H9 (cell line): ENCODE measurements at places on chromosomes 5 and 9.

DNA sequence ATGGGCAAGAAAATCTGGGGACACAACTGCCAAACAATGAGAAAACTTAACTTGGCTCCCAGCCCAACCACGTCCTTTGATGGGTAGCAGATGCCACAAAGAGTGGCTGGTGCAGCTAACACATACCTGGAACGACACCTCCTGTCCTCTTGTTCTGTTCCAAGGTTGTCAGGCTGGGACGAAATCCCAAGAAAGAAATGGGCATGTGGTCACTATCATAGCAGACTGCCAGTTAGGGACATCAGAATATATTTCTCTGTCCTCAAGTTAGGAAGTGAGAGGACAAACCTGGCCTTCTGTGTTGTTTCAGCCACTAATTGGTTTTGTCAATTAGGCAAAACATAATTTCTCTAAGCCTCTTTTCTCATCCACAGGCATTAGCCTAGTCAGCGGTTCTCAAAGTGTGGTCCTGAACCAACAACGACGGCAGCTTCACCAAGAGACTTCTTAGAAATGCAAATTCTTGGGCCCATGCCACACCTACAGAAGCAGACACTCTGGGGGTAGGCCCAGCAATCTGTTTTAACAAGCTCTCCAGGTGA lies 63.4 kb downstream of the RAPGEF1 start:
- DNase-seq = no peak

DNA sequence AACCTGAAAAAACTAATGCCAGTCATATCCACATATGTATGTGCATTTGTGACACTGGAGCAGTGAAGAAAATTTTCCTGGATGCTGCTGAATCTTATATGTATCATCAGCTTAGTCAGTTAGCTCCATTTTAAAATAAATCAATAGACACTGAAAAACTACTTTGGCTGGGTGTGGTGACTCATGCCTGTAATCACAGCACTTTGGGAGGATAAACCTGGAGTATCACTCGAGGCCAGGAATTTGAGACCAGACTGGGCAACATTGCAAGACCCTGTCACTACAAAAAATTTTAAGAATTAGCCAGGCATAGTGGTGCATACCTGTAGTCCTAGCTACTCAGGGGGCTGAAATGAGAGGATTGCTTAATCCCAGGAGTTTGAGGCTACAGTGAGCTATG lies 511.0 kb upstream of the TLE4 start:
- DNase-seq = no peak

DNA sequence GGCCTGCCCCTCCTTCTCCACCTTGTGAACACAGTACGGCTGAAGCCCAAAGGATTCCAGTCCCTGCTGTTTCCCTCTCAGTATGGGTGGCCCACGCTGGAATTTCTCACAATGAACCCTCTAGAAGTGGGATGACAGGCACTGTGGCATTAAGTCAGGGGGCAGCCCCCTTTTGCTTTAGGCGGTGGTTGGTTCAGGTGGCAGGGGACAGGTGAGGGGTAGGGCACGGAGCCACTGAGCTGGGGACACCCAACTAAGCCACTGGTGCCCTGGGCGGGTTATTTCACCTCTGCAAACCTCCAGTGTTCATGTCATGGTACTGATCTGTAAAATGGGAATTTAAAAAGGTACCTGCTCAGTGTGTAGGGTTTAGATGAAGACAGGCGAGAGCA lies 7.6 kb downstream of the SPACA9 start:
- no peak for DNase-seq

DNA sequence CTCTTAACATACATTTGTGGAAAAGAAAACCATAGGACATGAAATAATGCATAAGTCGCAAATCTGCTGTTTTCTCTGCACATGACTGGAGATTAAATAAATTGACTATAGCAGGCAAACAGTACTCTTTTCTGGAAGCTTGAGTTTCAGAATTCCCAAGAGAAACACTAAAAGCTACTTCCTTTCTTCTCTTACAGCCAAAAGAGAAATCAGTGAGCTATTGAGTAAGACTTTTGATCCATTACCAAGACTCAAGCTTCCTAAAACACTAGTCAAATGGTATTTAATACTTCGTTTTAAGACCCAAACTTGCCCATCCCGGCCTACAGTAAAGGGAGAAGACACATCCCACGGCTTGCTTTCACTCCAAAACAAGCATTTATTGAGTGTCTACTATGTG lies 335.8 kb upstream of the PUM3 start:
- no peak for DNase-seq

DNA sequence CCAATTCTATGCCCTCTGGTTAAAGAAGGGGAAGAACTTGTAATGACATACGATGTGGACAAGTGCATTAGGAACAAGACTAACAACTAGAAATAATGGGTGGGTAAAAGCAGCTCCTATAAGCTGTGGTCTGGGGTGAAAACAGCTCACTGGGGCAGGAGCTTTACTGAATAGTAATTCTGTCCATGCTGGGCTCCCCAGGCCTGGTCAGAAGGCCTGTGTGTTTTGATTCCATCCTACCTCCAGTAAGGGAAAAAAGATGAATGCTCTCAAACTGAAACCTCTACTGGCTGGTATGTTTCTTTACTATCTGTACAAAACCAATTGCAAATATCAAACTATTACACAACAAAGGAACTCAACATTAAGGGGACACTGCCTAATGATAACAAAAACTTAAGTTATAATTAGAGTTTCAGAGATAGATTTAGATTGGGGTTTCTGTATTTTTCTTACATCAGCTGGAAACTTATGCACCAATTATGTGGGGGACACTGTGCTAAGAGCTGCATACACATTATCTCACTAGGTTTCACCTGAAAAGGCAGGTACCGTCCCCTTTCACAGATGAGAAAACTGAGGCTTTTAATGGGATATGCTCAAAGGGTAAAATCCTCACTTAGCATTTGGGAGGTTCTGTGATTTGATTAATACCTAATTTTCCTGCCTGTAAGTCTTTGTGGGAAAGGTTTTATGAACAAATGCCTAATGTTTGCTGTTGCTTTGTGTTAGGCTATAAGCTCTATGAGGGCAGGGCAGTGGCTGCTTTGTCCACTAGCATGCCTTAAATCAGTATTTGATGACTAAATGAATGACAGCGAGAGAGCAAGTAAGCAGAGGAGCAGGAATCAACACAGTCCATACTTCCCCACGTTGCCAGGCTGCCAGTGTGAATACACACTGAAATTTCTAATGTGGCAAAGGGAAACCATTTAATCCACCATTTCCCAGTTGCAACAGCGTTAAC lies 53.6 kb downstream of the ELL2 start:
- no peak for DNase-seq

- peak; percentile 69 for DNase-seq
Measured at GRCh38 chr9:121640076-121640475, 11.4 kb upstream of the DAB2IP start.

DNA sequence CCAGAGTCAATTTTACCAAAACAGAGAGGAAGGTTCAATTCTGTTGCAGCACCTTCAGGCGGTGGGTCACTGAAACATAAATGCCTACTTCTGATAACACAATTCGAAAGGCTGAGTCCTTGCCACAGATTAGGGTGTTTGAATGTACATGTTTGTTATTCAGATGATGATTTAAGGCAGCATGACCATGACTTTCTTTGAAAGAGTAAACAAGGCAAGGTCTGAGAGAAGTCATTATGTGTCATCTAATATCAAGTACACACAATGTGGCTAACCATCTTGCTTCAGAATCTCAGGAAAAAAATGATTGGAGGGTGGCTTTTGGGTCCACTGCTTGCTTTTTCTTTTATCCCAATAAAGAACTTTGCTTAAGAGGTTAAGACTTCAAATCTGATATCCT lies 457.5 kb downstream of the TAF11L14 start:
- DNase-seq = no peak

- DNase-seq = peak; percentile 20
Measured at GRCh38 chr5:978054-978453, 30.5 kb upstream of the NKD2 start.

- DNase-seq = no peak
Measured at GRCh38 chr9:135385793-135386192, 93.8 kb upstream of the PPP1R26 start.

DNA sequence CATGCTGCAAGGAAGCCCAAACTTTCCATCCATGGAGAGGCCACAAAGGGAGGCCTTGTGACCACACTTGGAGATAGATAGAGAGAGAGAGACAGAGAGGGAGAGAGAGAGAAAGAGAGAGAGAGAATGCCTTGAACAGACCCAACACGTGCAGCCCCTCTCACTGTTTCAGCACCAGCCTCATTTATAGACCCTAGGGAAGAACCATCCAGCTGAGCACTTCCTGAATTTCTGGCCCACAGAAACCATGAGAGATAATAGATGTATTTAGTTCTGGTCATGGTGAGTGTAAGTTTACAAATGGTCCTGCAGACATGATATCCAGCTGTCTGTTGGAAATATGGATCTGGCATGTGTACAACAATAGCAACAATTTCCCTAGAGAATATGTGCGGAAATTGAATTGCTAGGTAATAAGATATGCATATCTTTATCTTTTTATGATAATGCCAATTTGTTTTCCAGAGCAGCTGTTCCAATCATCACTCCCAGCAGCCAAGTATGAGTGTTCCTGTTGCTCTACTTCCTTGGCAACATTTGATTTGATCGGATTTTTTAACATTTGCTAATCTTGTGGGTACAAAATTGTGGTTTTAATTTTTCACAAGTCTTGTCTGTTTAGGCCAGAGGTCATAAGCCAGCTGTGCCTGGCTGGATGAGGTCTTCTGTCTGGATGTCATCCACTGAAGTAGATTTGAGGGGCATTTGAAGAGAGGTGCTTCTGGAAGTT lies 217.3 kb upstream of the IL12B start:
- no peak for DNase-seq

GRCh38 chr5:24444414-24444813 lies 200.4 kb downstream of the CDH10 start:
- DNase-seq = no peak

DNA sequence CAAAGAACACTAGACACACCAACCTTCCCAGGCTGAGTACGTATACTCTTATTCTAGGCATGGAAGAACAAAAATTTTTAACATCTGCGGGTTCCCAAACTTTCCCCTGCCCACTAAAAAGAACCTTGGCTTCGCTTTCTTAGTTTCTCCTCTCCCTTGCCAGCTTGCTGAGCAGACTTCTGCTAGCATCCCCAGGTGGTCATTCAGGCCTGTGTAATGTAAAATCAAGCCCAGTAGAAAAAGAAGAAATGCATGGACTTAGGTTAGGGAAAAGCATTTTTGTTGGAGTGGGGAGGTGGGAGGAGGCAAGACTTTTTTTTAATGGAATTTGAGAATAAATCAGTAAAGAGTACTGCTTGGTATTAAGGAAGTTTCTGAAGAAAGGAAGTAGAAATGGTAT lies 331.0 kb upstream of the TLE4 start:
- peak; percentile 45 for DNase-seq

DNA sequence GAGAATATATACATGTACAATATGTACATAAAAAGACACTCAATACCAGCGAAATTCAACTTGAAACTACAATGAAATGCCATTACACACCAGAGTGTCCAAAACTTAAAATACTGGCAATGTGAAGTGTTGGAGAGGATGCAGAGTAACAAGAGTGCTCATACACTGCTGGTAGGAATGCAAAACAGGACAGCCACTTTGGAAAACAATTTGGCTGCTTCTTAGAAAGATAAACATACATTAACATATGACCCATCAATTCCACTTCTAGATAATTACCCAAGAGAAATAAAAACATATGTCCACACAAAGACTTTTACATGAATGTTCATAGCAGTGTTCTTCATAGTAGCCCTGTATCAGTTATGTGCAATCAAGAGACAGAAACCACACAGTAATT lies 39.4 kb upstream of the BARX1 start:
- no peak for DNase-seq

GRCh38 chr5:23026252-23027170 lies 173.4 kb upstream of the CDH12 start:
- DNase-seq = no peak

DNA sequence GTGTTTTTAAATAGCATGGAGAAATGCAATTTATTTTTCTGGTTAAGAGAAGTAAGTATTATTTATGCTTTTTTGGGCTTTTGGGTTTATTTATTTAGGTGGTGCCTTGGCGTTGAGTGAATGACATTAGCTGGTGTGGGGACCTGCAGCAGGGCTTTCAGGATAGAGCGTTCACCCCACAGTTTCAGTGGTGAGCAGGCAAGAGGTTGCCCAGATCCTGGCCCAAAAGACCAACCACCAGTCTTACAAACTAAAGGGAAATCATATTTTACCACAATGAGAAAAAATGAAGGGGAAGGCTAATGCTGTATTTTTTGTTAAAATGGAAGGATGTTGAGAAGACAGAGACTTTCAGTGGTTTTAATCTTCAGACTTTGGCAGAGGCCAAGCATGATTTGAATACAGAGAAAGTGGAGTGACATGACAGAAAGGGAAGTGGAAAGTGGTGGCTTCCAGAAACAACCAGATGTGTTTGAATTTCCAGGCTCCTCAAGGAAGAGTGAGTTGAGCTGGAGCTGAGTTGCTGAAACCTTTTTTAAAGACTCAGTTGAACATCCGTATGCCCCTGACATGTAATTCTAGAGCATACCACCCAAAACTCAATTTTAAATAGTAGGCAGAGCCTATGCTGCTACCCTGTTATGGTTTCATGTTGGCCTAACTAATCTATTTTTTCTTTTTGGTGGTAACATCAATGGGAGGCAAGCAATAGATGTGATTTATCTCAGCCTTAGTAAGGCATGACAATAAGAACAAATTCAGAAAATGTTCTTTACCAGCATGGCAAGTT lies 94.8 kb downstream of the AOPEP start:
- no peak for DNase-seq

DNA sequence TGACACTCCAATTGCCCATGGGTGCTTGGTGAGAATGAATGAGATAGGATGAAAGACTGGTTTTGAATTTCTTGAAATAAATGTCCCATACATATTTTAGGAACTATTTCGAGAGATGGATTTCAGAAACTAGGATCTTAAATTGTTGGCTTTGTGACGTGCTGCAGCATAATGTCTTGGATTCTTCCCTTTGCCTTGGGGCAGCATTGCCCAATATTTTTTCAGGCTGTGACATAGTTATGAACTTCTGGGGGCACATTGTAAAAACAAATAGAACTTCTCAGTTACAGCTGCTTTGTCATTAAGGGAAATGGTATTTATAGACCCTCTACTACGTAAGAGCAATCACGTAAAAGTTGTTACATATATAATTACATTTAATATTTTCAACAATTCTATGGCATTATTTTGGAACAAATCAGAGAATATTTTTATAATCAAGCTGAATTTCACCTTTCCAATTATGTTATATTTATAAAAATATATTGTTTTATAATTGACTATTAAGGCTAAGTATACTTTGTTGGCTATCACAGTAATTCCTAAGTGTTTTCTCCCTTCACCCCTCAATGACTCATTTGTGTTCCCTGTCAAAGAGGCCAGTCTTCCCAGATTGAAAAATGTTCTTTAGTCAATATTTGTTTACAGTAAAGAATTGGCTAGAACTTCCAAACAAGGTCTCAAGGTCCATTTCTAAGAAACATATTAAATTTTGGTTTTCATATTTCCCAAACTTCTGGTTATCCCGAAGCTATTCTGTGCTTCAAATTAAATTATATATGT lies 1388.3 kb upstream of the ACO1 start:
- no peak for DNase-seq
